T-helper 2 cell (primary cell): ENCODE measurements at places on chromosomes 16 and 17.

- no peak for DNase-seq
Observed at GRCh38 chr16:52707676-52708337, 160.9 kb upstream of the TOX3 start.

GRCh38 chr16:56029026-56029425 lies 153.9 kb upstream of the CES5A start:
- DNase-seq: no peak

DNA sequence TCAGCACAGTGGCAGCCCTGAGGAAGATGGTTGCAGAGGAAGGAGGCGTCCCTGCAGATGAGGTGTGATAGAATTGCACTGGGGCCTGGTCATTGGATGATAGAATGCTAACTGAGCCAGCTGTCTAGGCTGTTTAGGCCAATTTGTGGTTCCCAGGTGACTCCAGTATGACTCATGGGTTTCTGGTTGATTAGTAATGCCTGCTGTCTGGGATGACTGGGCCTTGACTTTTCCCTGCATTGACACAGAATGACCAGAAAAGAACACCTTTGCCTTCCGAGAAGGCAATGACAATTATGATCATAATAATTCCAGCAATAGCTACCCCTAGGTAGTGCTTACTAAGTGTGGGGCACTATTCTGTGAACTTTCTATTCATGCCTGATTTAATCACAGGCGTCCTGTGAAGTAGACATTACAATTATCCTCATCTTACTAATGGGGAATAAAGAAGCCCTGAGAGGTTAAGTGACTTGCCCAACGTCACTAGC lies 31.5 kb downstream of the USP43 start:
- DNase-seq: peak; percentile 8

DNA sequence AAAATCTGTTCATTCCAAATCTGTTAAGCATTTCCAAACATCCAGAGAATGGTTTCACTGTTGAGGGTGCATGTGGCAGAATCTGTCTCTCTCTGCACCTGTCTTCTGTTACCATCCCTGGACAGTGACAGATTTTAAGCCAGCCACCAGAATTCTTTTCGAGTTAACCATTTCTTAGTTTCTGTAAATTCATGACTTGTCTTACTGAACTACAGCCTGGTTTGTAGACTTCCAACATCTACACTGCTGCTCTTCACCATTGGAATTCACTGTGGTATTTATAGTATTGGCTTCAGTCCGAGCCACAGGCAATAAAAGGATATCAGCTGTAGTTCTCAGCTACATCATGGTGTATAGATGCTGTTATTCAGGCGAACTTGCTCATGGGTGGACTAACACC lies 47.6 kb downstream of the GOSR1 start:
- no peak for DNase-seq

GRCh38 chr16:28013878-28014277 lies 49.6 kb downstream of the GSG1L start:
- DNase-seq: no peak

GRCh38 chr17:74369221-74369620 lies 1.9 kb downstream of the GPR142 start:
- DNase-seq: peak; percentile 36

- DNase-seq: no peak
Observed at GRCh38 chr16:3610698-3611145, 684 bp downstream of the SLX4 start.

DNA sequence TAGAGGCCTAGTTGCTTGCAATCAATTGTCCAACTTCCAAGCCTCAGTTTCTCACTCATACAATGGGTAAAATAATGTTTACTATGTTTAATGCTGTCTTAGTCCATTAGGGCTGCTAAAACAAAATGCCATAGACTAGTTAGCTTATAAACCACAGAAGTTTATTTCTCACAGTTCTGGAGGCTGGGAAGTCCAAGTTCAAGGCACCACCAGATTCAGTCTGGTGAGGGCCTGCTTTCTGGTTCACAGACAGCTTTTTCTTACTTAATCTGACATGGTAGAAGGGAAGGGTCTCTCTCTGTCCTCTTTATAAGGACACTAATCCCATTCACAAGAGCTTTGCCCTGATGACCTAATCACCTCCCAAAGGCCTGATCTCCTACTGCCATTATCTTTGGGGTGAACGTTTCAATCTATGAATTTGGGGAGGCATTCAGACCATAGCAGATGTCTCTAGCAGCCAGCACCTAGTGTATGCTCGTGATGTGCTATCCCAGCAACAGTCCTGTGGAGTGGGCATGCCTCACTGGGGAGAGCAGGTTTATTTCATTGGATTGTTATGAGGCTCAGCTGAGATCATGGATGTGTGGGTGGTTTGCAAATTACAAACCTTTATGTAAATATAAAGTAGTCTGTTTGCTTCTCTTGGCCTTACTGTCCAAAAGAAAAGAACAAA lies 25.2 kb downstream of the YPEL2 start:
- no peak for DNase-seq
